ENCODE measurements at places on chromosomes 11 and 22.

DNA sequence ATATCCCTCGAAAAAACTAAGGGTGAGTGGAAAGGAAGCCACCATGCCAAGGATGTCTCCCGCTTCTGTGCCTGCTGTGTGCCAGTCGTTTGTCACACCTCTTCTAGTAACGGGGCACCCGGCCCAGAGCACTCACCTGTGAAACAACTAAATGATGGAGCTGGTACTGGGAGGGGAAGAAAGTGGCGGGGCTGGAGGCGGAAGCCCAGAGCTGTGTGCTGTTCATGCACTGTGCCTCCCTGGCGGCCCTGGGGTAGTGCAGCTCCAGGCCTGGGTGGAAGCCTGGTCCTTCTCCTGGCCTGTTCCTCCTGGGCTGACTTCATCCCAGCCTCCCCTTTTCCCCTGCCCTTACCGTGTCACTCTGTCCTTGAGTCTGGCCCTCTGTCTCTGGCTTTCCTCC is 130.2 kb downstream of the CEP164 start:
- DNase-seq, result no peak

GRCh38 chr22:40044870-40045834 is 50.4 kb downstream of the FAM83F start:
- peak; percentile 71 for DNase-seq

DNA sequence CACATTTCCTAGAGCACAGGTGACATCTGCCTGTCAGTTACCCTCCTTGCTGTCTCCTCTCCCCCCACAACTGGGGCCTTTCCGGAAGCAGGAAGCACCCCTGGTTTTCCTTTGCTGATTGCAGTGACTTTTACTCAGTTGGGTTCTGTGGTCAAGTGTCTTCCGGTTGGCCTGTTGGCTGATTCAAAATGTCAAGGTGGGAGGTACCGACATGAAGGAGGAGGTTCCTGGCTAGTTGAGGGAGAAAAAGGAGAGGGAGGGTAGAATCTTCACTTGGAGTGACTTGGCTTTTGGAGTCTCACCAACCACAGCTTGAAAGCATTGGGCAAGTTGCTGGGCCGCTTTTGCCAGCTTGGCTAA is 9.3 kb upstream of the ADAMTS15 start:
- DNase-seq, result no peak

GRCh38 chr11:126560221-126560620 is 204.7 kb downstream of the ST3GAL4 start:
- DNase-seq, result no peak

DNA sequence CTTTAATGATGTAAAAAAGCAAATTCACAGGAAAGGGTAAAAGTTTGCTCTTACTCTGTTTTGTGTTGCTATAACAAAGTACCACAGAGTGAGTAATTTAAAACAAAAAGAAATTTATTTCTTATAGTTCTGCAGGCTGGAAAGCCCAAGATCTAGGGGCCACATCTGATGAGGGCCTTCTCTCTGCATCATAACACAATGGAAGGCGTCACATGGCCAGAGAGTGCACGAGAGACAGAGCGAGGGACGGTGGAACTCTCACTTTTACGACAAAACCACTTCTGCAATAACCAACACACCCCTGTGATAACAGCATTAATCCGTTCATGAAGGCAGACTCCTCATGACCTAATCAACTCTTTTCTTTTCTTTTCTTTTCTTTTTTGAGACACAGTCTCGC is 31.1 kb downstream of the CD6 start:
- DNase-seq, result no peak

GRCh38 chr11:46238078-46238966 is 39.1 kb upstream of the CREB3L1 start:
- peak; percentile 58 for DNase-seq
